Activated naive CD4-positive, alpha-beta T cell treated with anti-CD3 and anti-CD28 coated beads for 36 hours (primary cell): ENCODE measurements at places on chromosomes 7 and 10.
A peak's percentile ranks its signal among the peaks of the same experiment; 100 is the strongest.

GRCh38 chr10:131997366-131998049 is 15.8 kb upstream of the BNIP3 start:
- H3K4me3 ChIP-seq = no peak overlapping the region
- DNase-seq = no peak
- no peaks in the 10 kb centered on the region for H3K4me1 ChIP-seq
- no peaks in the 10 kb centered on the region for H3K36me3 ChIP-seq

GRCh38 chr7:95828824-95829790 is 56.8 kb downstream of the DYNC1I1 start:
- no peaks in the 10 kb centered on the region for H3K27me3 ChIP-seq
- no peak overlapping the region for H3K27ac ChIP-seq
- no peaks in the 10 kb centered on the region for H3K4me1 ChIP-seq
- no peak for DNase-seq
- H3K36me3 ChIP-seq = no peaks in the 10 kb centered on the region

DNA sequence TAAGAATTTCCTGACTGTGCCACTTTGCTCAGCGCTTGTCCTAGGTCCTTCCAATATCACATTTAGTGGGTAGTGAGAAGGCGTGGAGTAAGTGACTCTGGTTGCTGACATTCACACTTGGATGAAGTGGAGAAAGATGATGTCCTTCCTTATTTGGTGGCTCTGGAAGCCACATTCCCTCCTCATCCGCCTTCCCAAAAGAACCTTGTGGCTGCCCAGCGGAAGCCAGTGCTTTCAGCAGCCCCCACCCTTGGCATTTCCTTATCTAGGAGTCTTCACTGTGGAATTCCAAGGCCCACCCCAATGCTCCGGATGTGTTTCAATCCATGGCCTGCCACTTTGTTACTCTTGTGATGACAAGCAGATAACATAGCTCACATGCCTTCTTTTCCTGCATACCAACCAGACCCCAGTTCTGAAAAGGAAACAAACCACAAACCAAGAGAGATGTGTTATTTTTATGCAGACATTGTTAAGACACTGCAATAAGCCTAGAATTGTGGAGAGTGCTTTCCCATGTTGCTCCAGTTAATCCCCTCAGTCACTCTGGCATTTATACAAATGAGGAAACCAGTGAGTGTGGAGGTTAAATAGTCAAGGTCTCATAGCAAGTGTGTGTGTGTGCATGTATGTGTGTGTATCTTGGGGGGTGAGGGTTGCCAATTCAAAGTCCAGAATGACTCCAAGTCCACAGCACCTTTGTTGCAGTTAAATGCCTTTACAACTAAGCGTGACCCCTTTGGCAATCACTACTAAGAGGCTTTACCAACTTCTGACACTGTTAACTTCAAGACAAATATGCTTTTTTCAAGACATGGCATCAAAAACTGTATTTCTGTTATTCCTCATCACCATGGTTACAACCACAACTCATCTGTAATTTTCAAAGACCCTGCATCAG is 10.3 kb upstream of the ANKRD1 start:
- H3K36me3 ChIP-seq = no peaks in the 10 kb centered on the region
- peaks cover 8% of the 10 kb centered on the region for H3K27me3 ChIP-seq
- peaks cover 2% of the 10 kb centered on the region for H3K4me1 ChIP-seq
- H3K4me3 ChIP-seq = no peak overlapping the region
- DNase-seq = no peak

GRCh38 chr7:121605317-121605680 is 209.2 kb upstream of the FAM3C start:
- H3K27me3 ChIP-seq = peaks cover 5% of the 10 kb centered on the region
- H3K27ac ChIP-seq = no peak overlapping the region
- no peaks in the 10 kb centered on the region for H3K4me1 ChIP-seq
- no peaks in the 10 kb centered on the region for H3K36me3 ChIP-seq
- no peak for DNase-seq
- no peak overlapping the region for H3K4me3 ChIP-seq

GRCh38 chr10:121596689-121597503 is 1.3 kb downstream of the FGFR2 start:
- H3K27me3 ChIP-seq = peaks cover 53% of the 10 kb centered on the region
- H3K4me1 ChIP-seq = peaks cover 4% of the 10 kb centered on the region
- DNase-seq = no peak
- no peak overlapping the region for H3K4me3 ChIP-seq

- no peak overlapping the region for H3K4me3 ChIP-seq
- no peak overlapping the region for H3K27ac ChIP-seq
- no peak for DNase-seq
- no peaks in the 10 kb centered on the region for H3K36me3 ChIP-seq
Measured at GRCh38 chr10:99368646-99369045, 39.5 kb downstream of the CNNM1 start.

GRCh38 chr10:102451105-102451969 is at the start of gene C10orf95:
C10orf95 (minus strand) TSS chr10:102451543; CDS start chr10:102451093, 450 bp downstream.
- H3K4me3 ChIP-seq = peak within 1 kb of the TSS; percentile 96
- peaks cover 27% of the 10 kb centered on the region for H3K4me1 ChIP-seq
- H3K27me3 ChIP-seq = no peaks in the 10 kb centered on the region

GRCh38 chr7:117385363-117386109 is 41.8 kb downstream of the ASZ1 start:
- H3K27me3 ChIP-seq = no peaks in the 10 kb centered on the region
- no peak for DNase-seq
- H3K36me3 ChIP-seq = no peaks in the 10 kb centered on the region
- no peak overlapping the region for H3K4me3 ChIP-seq
